AG09309 (cell line): ENCODE measurements at places on chromosomes 16 and 17.

DNA sequence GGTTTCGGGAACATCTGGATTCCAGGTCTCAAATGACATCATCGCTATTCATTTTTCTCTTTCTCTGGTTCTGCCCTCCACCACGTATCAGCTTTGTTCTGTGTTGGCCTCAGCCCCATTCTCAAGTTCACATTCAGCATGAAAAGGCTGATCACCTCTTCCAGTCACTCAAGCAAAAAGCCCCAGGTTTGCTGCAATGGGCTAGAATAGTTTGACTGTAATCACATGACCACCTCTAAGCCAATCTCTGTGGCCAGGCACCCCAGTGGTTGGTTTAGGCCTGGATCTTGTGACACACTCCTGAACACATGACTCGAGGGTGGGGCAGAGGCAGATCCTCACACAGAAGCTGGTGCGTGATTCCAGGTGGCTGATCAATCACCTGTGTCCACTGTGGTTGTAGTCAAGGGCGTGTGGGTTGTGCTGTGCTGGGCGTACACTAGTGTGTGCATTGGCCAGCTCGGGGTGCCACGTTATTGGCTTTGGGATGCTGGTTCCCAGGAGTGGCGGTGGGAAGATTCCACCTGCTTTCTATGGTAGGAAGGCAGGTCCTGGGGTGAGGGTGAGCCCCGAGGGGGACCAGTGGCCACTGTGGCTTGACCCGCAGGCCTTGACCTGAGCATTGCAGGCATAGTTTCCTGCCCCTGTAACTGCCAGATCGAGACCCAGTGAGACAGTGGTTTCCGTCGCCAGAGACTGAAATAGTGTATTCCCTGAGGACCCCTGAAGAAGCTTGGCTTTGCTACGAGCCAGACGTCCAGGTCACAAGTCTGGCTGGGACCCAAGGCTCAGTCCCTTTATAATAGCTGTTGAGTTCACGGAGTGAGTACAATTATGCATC lies 12.0 kb downstream of the EEF2K start:
- no peak for DNase-seq

GRCh38 chr16:3401719-3402397 lies 843 bp downstream of the ZNF174 start:
- DNase-seq: no peak

GRCh38 chr17:67582673-67583081 lies 135.1 kb upstream of the NOL11 start:
- DNase-seq: no peak

DNA sequence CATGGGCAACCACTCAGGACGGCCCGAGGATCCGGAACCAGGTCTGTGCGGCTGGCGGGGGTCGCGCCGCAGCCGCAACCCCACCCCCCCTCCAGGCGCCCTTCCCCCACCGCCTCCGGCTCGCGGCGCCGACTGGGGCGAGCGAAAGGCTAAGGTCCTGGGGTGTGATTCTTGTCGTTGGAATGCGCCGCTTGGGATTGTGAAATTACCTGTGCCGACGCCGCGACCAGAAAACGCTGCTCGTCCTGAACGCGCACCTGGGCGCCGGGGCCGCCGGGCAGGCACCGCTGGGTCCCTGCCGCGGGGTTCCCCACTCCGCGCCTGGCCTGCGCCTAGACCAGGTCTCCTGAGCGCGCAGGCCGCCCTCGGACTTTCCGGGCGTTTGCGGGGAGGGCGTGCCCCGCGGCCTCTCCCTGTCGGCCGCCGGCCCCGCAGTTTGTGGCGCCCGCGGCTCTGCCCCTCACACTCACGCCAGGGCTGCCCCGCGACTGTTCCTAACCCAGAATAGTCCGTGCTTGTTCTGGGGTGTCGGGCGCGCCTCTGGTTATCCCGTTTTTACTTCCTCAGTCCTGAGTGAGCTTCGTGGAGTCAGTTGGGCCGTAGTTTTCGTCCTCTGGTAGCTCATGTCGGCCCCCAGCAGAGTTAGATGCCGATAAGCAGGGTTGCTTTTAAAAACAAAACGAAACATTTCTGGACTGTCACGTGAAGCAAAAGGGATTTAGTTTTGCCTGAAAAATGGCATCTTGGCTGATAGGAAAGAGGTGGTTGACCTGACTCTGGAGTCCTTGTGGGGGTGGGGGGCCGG lies 147.2 kb downstream of the SPECC1 start:
- DNase-seq: no peak

- no peak for DNase-seq
These were observed 1.3 kb upstream of the SENP3 start for GRCh38 chr17:7560172-7561027.

DNA sequence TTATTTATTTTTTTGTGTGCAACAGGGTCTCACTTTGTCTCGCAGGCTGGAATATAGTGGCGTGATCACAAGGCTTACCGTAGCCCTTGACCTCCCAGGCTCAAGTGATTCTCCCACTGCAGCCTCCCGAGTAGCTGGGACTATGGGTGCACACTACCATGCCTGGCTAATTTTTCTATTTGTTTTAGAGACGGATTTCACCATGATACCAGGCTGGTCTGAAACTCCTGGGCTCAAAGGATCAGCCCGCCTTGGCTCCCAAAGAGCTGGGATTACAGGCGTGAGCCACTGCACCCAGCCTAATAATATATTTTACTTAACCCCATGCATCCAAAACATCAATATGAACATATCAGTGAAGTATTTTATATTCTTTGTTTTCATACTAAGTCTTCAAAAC lies 2.0 kb downstream of the CCDC200 start:
- no peak for DNase-seq
